ENCODE measurements at places on chromosomes 5 and 9.

DNA sequence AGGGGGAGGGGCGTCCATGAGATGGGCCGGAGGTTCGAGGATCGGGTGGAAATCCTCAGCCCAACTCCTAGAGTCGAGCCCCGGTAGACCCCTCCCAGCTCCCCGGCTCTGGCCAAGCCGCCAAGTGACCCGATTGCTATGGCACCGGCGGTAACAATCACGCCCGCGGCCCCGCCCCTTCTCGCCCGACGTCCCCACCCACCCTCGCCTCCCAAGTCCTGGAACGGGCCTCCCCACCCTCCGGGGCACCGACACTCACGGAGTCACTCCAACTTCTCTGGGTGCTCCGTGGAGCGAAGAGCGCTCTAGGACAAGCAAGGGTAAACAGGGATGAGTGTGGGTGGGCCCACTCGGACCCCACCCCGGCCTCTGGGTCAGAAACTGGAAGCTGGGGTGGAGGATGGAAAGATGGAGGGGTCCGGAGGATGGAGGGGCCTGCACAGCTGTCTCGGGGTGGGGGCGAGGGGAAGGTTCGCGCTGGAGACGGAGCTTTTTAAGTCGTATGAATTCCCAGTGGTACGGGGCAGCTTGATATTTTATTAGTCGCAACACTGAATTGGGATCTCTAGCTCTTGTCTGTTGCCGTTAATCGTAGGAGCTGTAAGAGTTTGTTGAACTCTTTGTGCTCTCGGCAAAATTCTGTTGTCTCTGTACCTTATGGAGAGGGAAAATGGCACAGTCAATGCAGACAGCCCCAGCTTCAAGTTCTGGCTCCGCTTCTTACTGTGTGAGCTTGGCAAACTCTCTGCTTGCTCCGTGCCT, at the start of gene SPACA9:
Gene SPACA9, plus strand, starts transcription at position 204 of the 762 bp plus-strand sequence. CDS start 5,050 bp downstream, outside the sequence.
- DNase-seq, result peak; percentile 2

- no peak for DNase-seq
Measured at GRCh38 chr5:16994565-16994964, 58.5 kb upstream of the MYO10 start.

DNA sequence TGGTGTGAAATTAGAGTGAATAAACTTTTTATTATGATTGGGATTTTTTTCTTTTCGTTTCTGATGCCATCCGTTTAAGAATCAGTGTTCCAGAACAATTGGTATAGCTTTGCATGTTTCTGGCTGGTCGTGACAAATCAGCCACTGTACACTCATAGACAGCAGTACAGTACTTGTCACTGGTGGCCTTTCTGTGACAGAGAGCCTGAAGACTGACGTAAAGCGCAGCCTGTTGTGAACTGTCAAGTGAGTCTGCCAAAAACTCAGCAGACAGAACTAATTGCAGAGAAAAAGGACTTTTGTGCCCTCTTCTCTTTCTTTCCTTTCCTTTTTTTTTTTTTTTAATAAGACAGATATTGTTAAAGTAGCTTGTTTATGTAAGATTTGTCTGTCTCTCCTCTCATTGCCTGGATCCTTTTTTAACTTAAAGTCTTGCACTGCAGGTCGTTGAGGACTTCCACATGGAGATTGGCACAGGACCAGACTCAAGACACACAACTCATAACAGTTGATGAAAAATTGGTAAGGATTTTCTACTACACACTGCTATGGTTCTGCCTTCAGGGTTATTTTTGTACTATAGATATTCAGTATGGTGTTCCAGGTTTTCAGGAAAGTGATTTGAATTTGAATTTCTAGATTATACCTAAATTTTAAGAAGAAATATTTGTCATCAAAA, 42.7 kb downstream of the NDUFS4 start:
- no peak for DNase-seq

DNA sequence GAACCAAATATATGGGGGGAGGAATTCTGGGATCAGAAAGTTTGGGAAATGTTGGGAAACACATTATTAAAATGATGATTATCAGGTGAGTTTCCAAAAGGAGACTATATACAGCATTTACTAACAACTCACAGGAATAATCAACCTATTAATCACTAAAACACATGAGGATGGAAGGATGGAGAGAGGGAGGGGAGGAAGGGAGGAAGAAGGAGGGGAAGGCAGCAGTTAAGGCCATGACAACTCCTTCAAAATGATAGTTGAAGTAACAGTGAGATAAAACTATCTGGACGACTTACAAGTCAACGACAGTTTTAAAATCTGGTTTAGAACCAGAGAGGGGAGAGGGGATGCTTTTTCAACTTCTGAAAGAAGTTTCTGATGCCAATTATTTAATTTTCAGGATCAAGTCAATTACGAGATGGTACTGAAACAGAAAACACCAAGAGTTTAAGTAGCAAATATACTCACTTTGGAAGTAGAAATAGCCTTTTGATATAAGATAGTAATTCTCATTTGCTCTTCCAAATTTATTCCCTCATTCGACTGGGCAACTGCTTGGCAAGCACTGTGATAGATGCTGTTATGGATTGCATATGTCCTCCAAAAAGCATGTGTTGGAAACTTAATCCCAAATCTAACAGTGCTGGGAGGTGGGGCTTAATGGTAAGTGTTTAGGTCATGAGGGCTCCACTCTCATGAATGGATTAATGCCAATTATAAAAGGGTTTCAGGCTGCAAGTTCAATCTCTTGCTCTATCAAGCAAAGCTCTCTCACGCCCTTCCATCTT, 30.4 kb downstream of the FBXW11 start:
- DNase-seq, result no peak

- no peak for DNase-seq
Measured at GRCh38 chr5:129098488-129099183, 4.1 kb downstream of the ISOC1 start.

- DNase-seq, result no peak
Measured at GRCh38 chr5:68548959-68549676, 333.6 kb downstream of the PIK3R1 start.

- DNase-seq, result no peak
Measured at GRCh38 chr9:112925058-112925641, 34.5 kb upstream of the SLC46A2 start.

GRCh38 chr9:121088576-121088975, 13.8 kb downstream of the CNTRL start:
- no peak for DNase-seq

- DNase-seq, result no peak
Measured at GRCh38 chr9:113529336-113530009, 65.9 kb downstream of the RGS3 start.

DNA sequence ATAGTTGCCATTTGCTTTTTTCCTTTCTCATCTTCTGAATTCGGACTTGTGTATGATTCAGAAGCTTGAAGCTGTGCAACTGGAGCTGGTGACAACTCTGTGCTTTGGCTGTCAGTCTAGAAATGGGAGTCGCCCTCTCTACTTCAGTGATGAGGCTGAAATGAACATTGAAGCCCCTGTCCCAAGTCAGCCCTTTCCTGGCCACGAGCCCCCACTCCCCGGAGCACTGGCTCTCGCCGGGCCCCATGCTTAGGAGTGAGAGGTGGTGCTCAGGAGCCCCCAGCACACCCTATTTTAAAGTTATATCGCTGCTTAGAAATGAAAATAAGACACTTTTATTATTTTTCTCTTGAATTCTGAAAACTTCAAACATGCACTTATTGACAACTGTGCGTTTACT, 66.0 kb downstream of the PSMB7 start:
- no peak for DNase-seq

- DNase-seq, result no peak
Measured at GRCh38 chr9:105291938-105292337, 47.5 kb downstream of the SLC44A1 start.

- DNase-seq, result no peak
Measured at GRCh38 chr9:80191108-80191507, 619.3 kb downstream of the TLE4 start.

GRCh38 chr5:160260881-160261815, 31.8 kb downstream of the FABP6 start:
- DNase-seq, result no peak

DNA sequence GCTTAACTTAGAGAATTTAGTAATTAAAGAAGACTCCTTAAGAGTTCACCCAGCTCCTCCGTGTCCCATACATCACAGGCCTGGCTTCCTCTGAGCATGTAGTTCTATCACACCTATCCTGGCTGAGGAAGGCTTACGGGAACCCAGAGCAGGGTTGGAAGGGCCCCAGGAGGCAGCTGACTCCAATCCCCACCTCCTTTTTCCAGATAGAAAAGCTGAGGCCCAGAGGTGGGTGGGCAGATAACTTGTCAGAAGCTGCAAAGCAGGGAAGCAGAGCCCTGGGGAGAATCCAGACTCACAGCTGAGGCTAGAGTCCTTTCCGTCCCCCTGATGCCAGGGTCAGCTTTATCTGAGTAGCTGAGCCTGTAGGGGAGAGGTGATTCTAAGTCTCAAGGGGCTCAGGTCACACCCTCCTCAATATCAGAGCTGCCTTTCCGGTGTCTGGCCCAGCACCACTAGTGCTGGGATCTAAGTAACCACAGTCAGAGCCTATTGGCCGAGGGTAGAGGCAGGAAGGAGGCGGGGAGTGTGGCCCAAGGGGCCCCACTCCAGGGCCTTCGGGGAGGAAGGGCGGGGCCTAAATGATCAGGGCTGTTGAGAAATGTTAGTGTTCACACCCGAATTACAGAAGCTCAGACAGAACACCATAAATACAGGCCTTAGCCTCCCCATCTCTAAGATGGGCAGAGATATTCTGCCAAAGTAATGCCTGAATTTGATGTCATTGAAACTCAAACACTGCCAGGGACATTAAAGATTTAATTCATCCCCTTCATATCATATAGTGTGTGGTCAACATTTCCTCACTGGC, 9.9 kb downstream of the CCDC69 start:
- peak; percentile 68 for DNase-seq

GRCh38 chr5:159104051-159104651, 4.4 kb upstream of the EBF1 start:
- DNase-seq, result no peak

DNA sequence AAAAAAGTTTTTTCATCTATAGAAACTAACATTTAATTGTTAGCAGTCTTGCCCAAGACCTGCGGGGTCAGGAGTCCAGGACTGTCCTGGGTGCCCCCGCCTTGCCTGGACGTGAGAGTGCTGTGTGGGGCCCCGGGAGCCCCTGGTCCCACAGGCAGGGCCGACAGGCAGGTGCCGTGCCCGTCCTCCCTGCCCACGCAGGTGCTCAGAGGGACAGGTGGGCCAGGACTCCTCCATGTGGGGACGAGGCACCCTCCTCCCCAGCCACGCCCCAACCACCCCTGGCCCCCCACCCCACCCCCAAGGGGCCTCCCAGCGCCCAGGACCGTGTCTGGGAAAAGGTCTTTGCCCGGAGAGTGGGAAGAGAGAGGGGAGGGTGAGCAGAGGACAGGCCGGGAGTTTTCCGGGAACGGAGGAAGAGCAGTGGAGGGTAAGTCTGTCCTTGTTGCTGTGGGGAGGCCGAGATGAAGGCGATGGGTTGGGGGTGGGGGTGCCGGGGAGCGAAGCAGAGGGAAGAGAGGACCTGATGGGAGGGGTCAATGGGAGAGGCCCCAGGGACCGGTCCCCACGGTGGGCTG, 2.7 kb upstream of the LCN12 start:
- DNase-seq, result no peak
